Stimulated activated CD8-positive, alpha-beta memory T cell treated with anti-CD3 and anti-CD28 coated beads, Interleukin-7, amount 100 ng/mL, for 48 hours (primary cell): ENCODE measurements at places on chromosomes 5 and 9.

DNA sequence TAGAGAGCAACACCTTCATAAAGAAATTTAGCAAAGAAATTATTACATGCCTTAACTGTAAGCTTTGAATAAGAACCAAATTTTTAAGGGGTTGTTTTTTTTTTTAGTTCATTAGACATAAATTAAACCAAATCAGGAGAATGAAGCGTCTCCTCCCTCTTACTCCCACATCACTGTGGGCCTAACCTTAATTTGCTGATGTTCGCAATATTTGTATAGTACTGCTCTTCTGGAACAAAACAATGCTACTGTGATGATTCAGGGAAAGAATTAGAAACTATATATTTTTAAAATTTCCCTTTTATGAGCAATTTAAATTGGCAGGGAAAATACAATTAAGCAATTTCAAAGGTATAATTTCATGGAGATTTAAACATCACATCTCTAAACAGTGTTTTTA, 275.0 kb upstream of the C9orf72 start:
- no peak for DNase-seq

DNA sequence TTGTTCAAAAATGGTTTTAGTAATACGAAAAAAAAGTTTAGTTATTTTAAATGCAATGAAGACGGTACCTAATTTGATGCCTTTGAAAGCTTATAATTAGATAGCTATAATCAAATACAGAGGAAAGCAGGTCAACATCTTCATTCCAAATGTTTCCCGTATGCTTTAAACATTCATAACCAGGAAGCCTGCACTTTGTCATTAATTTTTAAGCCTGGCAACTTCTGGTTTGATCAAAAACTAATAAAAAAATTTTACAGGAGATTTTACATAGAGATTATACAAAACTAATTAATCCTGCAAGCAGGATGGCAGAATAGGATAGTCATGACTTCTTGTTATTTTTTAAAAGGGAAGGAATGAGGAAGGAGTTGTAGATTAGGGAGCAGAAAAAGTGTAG, 353.0 kb downstream of the FBXL17 start:
- no peak for DNase-seq

DNA sequence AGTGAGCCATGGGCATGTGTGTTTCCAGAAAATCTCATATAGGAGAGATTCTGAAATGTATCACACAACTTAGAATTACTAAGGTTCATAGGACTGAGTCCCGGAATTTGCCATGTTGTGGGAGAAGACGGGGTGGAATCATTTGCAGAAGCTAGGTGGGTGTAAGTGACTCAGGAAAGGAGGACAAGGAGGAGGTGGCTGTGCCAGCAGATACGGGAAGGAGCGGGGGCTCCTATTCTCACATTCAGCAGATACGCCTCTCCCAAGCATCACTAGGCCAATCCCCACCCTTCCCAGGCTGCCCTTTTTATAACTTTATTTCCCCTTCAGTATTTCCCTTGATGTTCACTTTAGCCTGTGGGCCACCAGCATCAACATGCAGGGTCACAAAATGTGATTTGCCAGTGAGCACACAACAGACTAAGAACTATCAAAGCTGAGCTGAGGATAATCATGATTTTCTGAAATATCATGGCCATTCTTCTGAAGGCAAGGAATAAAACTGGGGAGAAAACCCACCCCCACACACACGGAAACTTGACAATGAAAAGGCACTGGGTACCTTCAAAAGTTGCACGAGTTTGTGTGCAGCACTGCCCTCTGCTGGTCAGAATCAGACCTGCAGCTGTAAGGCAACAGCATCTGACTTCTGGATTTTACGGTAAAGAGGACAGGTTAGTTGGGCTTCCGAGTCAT, 133.2 kb downstream of the MTX3 start:
- DNase-seq, result peak; percentile 54

GRCh38 chr9:101629636-101630035, 34.9 kb upstream of the PPP3R2 start:
- no peak for DNase-seq

DNA sequence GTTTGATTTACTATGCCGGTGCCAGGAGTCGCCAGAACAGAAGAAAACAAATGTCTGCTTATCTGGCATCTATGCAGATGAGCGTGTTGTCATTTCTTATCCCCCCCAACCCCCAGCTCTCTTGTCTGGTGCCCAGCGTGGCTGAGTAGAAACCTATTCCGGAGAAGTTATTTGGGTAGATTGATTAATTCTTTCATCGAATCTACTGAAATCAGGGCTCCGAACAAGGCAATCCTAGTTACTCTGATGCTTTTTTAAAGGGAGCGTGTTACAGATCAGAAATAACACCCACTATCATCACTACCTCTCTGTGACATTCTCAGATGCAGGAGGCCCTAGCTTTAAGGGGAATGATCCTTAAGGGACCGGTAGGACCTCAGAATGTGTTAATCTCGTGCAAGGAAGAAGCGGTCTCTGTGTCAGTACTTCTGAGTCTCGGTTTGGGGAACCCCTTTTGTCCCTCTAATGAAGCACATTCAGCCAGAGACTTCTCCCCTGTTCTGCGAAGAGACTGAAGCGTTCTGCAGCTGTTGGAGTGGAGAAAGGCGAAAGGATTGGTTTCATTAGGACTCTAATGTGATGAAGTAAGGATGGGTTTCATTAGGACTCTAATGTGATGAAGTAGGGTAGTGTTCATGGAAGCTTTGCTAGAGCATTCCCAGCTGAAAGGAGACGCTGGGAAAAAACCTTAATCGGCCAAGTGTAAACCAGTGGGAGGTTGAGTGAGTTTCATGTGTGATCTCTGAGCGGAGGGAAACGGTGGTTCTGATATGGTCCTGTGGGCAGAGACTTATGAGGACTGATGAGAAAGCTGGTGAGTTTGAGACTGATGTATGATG, 1.5 kb downstream of the PIP5K1B start:
- no peak for DNase-seq

DNA sequence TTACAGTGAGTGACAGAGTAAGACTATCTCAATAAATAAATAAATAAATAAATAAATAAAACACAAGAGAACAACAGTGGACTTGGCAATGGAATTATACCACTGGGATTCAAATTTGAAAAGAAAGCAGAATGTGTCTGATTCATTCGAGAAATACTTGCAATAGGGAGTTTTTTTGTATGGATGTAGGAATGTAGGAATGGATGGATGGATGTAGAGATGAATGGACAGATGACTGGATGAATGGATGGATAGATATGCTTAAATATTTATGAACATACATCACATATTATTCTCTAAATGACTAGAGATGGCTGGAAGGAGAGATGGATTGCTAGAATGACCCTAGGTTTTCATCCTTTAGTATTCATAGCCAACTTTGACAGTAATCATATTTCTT, 22.0 kb upstream of the CEMIP2 start:
- DNase-seq, result no peak

- DNase-seq, result no peak
Observed at GRCh38 chr5:58040044-58040443, 419.8 kb downstream of the PLK2 start.

- DNase-seq, result no peak
Observed at GRCh38 chr9:37430841-37431597, 8.5 kb downstream of the GRHPR start.

DNA sequence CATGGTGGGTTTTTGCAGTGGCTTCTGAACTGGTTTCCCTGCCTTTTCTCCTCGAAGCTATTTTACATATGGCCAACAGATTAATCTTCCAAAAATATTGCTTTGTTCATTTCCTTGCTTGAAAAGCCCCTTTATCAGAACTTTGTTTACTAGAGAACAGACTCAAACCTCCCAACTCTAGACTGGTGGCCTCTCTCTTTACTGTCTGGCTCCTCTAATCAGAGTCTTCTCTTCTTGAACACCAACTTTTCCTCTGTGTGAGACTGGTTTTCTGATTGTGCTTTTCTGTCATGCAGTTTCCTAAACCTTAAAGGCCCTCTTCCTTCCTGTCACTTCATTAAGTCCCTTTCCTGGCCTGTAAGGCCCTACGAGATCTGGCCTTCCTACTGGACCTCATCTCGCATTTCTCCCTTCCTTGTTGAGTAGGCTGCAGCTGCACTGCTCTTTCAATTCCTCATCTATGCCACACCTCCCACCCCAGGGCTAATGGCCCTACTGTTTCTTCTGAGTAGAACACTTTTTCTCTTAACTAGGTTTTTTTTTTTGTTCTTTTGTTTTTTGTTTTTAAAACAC, 5.7 kb downstream of the C9orf43 start:
- no peak for DNase-seq

DNA sequence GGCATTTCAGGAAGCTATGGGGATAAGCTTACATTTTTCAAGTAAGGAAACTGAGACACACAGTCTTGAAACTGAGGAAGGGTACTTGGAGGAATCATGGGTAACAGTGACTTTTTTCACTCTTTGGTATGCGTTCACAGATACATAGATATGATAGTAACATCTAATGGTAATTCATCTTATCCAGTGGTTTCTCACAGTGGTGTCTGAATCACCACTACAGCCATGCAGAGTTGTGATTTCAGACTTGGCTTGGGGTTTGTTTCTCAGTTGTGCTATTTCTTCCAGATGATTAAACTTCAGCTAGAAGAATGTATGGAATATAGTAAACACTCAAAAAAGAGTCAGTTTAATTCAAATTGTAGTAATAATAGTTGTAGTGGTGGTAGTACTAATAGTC, 239.1 kb upstream of the NUDT12 start:
- no peak for DNase-seq

- DNase-seq, result no peak
Observed at GRCh38 chr5:6818594-6819511, 105.6 kb downstream of the TENT4A start.

DNA sequence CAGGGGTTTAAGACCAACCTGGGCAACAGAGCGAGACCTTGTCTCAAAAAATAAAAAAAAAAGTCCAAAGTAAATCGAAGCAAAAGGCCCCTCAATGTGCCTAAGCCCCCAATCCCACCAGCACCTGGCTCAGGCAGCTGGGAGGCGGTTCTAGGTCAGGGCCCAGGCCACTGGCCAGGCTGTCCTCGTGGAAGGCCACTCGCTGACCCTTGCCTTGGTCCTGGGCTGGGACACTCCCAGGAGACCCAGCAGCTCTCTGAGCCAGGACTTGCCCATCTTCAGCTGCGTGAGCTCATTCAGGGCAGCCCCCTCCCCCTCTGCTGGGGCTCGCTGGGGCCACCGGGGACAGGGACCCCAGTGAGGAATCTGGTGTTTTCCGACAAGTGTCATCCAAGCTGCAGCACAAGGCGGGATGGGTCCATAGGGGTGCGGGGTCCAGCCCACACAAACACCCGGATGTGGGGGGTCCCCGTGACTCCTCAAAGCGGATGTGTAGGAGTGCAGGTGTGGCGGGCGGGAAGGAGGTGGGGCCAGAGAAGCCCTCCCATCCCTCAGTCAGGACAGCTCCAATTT, 4.0 kb downstream of the AGPAT2 start:
- DNase-seq, result no peak

DNA sequence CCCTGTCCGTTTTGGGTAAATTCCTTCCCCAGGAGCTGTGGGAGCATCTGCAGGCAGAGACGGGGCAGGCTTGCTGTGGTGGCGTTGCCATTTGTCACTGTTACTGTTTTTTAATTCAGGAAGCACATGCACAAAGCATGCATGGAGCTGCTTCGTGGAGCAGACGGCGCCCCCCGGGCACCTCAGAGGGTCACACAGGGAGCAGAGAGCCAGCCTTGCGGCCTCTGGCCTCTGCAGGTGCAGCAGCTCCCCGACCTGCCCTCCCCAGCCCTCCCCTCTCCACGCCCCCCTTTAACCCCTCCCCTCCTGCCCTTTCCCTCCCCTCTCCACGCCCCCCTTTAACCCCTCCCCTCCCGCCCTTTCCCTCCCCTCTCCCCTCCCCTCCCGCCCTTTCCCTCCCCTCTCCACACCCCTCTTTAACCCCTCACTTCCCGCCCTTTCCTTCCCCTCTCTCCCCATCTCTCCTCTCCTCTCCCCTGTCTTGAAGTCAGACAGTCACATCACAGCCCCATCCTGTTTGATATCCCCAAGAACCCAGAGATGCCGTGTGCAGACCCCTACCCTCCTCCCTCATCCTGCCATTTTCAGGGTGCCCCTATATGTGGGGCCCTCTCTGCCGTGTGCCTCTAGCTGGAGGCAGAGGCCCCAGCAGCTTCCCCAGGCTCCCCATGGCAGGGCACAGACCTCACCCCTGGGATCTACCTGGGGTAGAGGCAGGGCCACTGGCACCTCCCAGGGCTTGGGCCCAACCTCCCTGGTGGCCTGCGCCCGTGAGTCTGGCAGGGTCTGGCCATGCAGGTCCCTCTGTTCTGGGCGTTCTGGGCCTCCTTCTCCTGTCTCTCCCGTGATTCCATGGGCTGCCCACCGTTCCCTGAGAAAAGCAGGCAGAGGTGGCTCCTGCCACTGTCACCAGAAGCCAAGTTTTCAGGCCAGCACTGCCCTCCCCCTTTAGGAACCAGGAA, 29.6 kb upstream of the UBAC1 start:
- DNase-seq, result no peak

GRCh38 chr9:112278152-112278551, 55.3 kb downstream of the PTBP3 start:
- no peak for DNase-seq

GRCh38 chr9:135240871-135241311, 153.4 kb downstream of the OLFM1 start:
- DNase-seq, result no peak

DNA sequence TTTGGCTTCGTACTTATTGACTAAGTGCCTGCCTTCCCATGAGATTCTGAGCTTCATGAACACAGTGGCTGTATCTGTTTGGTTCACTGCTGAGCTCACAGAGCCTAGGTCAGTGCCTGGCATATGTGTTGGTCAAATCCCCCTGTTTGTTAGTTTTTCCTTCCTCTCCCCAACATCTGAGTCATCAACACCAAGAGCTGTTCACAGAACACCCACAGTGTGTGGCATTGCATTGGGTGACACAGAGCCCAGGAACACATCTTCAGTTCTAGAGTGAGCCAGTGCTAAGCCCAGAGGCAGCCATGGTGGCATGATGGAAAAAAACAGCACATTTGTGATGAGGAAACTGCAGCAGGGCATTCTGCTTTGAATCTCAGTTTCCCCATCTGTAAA, 294.6 kb downstream of the SEC61B start:
- no peak for DNase-seq

DNA sequence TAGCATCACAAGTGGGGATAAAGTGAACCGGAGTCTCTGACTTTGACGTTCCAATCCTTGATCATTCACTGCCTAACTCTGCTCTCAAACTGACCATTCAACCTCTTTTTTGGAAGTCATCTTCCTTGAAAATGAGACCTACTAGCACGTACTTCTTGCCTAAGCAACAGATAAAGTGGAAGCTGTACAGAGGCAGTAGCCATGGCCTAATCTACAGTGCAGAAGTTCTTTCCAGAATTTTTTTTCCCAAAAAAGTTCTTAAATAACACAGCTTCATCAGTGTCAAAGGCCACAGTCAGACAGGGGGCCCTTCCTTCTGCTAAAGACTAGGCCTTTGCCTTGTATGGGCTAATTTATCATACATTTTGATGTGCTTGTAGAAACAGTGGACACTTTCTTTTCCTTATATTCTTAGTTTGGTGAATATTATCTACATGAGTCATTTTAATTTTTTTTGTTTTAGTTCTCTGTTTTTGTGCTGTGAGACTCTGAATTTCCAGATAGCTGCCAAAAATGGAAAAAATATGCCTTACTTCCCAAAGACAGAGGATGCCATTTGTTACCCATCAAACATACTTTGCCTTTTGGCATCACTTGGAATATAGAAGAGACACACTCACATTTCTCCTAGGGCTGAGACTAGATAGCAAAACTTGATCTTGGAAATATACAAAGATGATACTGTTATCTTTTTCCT, 96.3 kb upstream of the VCAN start:
- no peak for DNase-seq

- no peak for DNase-seq
Observed at GRCh38 chr5:117740268-117740667, 1165.6 kb upstream of the SEMA6A start.

GRCh38 chr5:137629646-137630045, 106.2 kb downstream of the KLHL3 start:
- DNase-seq, result no peak
